ENCODE measurements at places on chromosomes 1 and 21.
A peak's percentile ranks its signal among the peaks of the same experiment; 100 is the strongest.

GRCh38 chr1:208174731-208175507 is 69.3 kb downstream of the PLXNA2 start:
- DNase-seq, result no peak

GRCh38 chr1:24393892-24394291 is 19.7 kb downstream of the STPG1 start:
- DNase-seq, result no peak

DNA sequence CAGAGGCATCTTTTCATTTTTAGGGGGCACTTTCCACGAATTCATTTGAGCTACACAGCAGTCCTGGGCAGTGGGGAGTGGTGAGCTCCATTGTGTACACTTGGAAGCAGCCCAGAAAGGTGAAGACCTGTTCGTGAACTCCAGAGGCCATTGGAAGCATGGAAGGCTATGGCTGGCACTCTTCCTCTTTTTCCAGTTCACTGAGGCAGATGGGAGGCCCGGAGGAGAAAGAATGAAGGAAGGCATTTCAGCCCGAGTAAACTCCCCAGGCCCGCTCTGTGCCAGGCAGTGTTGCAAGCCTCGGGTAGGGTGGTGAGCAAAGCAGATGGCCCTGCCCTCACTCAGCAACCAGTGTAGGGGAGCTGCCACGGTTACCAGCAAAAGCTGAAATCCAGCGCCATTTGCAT is 673 bp upstream of the DHCR24 start:
- no peak for DNase-seq

DNA sequence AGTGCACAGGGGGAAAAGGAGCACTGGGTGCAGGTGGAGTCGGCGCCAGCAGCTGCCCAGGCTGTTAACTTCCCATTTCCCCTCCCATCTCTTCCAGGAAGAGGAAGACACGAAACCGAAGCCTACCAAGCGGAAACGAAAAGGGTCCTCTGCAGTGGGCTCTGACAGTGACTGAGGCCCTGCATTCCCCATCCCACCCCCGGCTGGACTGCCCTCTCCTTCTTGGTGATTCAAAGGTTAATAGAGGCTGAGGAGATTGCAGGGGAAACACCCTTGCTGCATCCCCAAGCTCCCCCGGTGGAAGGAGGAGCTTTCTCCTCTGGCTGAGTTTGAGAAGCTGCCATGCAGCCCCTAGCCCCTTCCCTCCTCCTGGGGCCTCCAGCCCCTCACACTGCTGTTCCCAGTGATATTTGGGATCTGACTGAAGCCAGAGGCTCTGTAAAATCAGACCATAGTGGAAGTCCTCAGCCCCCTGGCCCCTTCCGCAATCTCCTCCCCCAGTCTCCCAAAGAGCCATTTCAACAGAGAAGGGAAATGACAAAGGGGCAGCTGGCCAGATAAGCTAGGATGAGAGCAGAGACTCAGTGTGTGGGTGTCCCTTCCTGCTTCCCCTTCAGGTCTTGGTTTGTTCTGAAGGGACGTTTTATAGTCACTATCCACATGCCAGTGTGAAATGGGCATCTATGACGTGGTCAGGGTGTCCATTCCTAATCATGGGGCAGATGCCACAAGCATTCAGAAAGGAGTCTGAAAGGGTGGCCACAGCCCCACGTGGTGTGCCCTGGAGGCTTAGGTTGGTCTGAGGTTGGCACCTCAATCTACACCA is 1.9 kb upstream of the SLC27A3 start:
- DNase-seq, result no peak

DNA sequence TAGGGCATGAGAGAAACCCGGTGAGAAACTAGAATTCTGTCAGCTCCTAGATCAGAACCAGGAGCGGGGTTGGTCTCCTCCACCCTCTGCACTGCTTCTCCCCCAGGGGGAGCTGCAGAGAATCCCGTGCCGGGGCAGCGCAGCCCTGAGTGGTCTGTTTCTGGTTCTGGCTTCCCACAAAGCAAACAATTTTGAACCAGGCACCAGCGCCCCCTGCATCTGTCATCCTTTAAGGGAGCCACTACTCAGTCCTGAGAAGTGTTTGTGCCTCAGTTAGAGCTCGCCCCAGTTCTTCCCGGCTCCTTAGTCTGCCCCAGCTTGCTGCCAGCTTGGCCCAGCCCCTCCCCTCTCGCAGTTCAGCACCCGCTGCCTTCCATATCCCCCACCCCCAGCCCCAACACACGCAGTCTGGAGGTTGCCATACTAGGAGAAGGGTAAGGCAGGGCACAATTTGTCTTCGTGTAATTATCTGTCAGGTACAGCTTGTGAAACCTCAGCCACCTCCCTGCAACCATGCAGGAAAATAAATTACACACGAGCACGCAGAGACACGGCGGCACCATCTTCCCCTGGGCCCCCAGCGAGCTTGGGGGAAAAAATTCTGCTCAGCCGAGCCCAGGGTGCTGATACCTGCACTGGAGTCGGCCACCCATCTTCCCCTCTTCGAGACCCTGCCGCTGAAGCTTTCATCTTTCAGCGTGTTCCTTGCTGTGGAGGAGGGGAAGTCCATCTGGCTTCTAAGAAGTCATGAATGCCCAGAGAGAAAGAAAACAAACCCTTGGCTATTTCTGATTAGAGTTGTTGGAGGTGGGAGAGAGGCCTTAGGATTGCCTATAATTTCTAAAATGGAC is 62.6 kb upstream of the CD1D start:
- no peak for DNase-seq

DNA sequence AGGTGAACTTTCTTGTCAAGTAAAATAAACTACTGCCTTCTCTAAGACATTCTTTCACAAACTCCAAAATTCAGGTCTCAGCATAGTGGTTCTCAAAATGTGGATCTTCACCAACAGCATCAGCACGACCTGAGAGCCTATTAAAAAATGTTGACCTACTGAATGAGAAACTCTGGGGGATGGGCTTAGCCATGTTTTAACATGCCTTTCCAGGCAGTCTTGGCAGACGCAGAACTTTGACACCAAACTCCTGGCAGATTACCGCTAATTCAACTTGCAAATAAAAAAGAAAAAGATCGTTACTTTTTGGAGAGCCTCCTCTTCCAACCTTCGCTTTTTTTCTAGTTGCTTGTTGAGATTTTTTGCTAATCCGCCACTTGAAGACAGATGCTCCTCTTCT is 35.1 kb downstream of the ARHGAP29 start:
- no peak for DNase-seq

DNA sequence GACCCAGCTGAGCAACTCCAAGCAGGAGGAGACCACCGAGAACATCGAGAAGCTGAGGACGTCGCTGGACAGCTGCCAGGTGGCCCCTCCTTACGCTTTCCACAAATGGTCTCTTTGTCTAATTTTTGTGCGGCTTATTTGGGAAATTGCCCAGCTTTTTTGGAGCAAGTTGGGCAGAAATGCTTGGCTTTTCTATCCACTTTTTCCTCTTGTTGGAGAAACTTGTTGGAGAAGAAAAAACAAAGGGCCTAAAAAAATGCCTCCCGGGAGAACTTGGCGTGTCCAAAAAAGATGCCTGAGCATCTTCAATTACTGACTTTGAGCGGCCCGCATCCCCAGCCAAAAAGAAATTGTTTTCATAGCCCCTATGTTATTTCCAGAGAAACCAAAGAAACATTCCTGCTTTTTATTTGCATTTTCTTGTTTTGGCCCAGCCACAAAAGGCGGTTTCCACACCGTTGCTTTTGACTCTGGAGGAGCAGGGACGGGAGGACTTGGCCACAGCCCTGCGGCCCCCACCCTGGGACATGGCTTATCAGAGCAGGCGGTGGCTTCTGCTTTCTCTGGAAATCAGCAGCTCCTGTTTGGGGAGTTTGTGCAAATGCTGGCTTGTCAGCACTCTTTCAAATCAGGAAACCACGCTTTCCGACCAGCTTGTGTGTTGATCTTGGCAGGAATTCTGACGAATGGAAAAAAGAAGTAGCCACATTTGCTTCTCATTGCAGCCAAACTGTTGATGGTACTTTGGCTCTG is 81.2 kb upstream of the EFHD2 start:
- DNase-seq, result peak; percentile 80

GRCh38 chr1:77671836-77672235 is 10.6 kb downstream of the ZZZ3 start:
- DNase-seq, result no peak

DNA sequence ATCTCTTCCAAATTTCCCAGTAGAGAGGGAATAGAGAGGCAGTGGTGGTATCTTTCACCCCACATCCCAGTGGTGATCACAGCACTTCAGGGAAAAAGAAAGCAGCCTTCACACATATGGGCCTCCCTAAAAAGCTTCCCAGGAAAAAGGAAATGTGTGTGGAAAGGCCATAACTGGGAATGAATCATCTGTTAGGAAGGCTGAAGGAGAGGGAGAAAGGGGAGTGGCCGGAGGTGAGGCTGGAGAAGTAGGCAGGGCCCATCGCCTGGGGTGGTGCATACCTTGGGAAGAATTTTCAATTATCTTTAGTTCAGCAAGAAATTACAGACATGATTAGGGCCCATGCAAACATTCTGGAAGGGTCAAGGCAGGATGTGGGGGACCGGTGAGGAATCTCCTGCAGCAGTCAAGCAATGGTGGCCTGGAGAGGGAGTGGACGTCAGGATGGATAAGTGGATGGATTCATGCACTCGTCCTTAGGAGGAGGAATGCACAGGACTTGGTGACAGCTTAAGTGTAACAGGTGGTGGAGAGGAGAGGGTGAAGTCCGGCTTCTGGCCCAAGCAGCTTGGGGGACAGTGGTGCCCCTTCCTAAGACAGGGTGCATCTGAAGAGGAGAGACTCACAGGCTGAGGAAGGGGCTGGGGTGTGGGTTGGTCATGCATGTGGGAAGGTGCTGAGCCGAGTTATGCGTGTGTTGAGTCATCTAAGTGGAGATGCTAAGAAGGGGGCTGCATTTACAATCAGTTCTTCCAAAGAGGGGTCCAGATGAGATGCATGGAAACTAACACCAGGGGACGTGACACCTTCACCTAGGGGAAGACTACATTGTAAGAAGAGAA is 17.9 kb downstream of the HIVEP3 start:
- DNase-seq, result no peak

- DNase-seq, result no peak
Measured at GRCh38 chr1:108072776-108073175, 107.8 kb upstream of the VAV3 start.

- no peak for DNase-seq
Measured at GRCh38 chr1:6996371-6996770, 211.1 kb downstream of the CAMTA1 start.

GRCh38 chr1:160018900-160019299 is 12.9 kb downstream of the PIGM start:
- DNase-seq, result no peak

DNA sequence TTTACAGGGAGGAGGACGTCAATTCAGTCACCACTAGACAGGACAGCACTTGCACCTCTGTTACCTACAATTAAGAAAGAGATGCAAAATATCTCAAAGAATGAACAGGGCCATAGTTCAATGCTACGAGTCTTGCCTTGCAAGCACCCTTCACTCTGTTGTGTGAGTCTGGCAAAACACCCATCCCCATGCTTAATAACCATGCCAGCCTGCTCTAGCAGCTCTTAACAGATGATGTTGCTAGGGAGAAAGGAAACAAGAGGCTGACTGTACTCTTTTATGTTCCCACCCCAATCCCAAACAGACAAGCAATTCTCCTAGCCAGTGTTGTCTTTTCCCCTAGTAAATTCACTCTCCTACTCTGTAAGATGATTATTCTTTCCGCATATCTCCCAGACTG is 5.3 kb downstream of the CBR1 start:
- DNase-seq, result no peak

DNA sequence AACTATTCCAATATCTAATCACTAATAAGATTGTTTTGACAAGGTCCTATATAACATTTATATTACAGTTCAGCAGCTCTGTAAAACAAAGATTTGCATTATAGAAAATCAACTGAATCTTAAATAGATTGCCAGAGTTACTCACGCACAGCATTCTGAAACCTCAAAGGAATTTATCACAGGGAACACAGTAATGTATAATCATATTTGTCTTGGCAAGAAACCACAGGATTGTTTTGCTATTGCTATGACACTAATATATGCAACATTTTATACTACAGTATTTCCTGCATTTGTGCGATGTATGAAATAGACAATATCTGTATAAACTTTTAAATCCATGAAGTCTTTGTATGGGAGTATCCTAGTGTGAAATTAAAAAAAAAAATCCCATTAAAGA is 101.4 kb downstream of the PLPPR5 start:
- peak; percentile 57 for DNase-seq

GRCh38 chr21:41616031-41616591 is 108.2 kb upstream of the TMPRSS2 start:
- DNase-seq, result peak; percentile 75

DNA sequence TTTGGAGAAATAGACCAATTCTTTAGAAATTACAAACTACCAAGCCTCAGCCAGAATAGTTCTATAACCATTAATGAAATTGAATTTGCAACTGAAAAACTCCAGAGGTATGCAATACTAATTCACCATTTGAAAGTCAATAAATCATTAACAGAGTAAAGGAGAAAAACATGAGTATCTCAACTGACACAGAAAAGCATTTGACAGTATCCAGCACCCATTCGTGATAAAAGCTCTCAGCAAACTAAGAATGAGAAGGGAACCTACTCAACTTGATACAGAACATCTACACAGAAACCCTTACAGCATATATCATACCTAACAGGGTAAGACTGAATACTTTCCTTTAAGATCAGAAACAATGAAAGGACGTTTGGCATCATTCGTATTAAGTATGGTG is 54.3 kb downstream of the ST6GALNAC5 start:
- no peak for DNase-seq

GRCh38 chr1:245418077-245418476 is 263.3 kb downstream of the KIF26B start:
- DNase-seq, result peak; percentile 51

DNA sequence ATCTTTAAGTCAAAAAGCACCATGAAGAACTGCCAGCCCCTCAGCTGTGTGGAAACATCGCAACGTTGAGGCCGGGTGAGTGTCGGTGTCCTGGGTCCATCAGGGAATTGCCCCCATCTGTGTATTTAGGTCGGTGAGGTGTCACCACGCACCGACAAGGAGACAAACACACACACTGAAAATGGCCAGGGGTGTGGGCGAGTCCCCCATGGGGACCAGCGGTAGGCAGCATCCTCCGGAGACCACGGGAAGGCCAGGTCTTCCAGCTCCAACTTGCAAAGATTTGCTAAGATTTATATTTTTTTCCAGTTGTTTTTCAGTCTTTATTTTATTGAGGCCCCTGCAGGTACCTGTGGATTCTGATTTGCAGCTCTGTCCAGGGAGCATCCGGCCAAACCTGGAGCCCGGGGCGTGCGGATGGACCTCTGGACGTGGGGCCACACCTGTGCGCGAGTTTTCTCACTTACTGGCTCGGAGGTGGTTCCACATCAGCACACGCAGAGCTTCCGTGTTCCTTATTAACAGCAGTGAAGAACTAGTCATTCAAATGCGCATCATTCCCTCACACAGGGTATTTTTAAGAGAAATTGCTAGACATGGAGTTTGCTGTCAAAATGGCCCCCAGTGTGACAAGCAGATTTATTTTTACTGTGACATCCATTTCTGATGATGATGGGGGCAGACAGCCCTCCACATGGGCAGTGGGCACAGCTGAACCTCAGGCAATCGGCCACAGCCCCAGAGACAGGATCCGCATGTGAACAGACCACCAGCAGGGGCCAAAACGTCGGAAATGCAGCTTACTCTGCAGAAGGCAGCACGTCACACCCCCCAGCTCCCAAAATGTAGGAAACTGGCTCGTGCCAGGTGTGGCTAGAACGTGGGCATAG is 17.2 kb upstream of the SLC19A1 start:
- DNase-seq, result no peak

Data from muscle of arm (tissue), 14 donors.